ENCODE measurements at places on chromosomes 3 and 15. TPM values are rescaled to one million over a fixed set of nuclear protein-coding genes. Genes with fewer than 3 reads are reported as not detected.

DNA sequence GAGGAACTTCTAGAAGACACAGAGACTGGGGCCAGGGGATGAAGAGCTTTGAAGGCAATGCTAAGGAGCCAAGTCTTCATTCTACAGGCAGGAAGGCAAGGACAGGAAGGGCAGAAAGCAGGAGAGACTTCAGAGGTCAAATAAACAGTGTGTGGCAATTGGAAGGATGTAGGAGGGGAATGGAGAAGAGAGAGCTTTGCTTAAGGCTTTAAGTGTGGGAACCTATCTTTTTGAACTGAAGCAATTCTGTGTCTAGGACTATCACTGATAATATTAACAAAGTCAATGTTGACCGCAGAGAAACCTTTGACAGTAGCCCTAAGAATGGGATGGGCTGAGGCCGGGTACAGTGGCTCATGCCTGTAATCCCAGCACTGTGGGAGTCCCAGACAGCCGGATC, 325.0 kb downstream of the FOXP1 start:
- DNase-seq, result no peak

GRCh38 chr3:142577696-142578328, 721 bp downstream of the ATR start:
- no peak for DNase-seq

Gene BFSP2
- polyA plus RNA-seq, result not detected

Gene THRB
- polyA plus RNA-seq, result 8.3 TPM

- DNase-seq, result no peak
Observed at GRCh38 chr3:122586098-122586497, 8.6 kb downstream of the PARP15 start.

Gene CD80
- polyA plus RNA-seq, result 0.08 TPM

- DNase-seq, result no peak
Observed at GRCh38 chr15:90106522-90107117, 4.4 kb upstream of the IDH2 start.

DNA sequence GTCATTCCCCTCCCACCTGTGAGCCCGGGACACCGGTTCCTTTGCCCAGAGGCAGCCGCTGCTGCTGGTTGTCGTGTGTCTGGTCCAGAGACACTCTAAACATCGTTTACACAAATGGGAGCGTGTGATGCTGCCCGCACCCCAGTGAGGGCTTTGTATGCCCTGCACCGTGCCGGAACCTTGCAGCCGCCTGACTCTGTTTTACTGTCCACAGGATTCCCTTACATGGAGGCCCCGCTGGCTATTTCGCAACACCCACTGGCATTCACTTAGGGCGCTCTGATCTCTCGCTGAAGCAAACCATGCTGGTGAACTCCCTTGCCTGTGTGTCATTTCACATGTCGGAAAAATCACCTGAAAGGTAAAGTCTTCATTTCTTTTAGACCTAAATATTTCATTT, 100.8 kb upstream of the SLC6A6 start:
- DNase-seq, result no peak

Gene CADPS
- polyA plus RNA-seq, result 1.4 TPM

- no peak for DNase-seq
Observed at GRCh38 chr15:62051166-62051565, 9.1 kb downstream of the VPS13C start.

Gene SCG3
- 0.61 TPM for polyA plus RNA-seq

Gene OXTR
- polyA plus RNA-seq, result 0.41 TPM

GRCh38 chr3:134287512-134287911, 36.9 kb upstream of the RYK start:
- DNase-seq, result no peak

Gene PODXL2
- 5.5 TPM for polyA plus RNA-seq
